Mucosa of descending colon (tissue), 3 donors: ENCODE measurements at places on chromosomes 11 and 22. TPM values are rescaled to one million over a fixed set of nuclear protein-coding genes. Genes with fewer than 3 reads are reported as not detected.

GRCh38 chr22:31728857-31729256 is 21.1 kb downstream of the PRR14L start:
- DNase-seq: no peak

- DNase-seq: no peak
Observed at GRCh38 chr11:64071849-64072248, 36.1 kb downstream of the FLRT1 start.

GRCh38 chr11:76628408-76628947 is 42.1 kb downstream of the LRRC32 start:
- DNase-seq: no peak

- DNase-seq: no peak
Observed at GRCh38 chr11:73213196-73214143, 4.6 kb upstream of the P2RY2 start.

DNA sequence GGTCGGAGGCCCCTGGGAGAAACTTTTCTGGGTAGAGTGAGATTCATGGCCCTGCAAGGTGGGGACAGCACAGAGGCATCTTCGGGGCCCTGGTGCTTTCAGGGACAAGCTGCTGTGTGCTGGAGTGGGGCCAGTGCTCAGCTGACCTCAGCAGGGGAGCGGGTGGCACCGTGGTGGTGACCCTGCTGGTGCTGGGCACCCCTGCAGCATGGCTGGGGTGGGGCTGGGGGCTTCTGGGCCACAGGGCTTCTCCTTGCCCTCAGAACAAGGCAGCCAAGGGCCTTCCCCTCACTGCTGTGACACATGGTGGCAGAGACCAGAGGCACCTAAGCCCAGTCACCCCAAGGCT is 24.9 kb upstream of the GNB1L start:
- peak; percentile 15 for DNase-seq

- DNase-seq: no peak
Observed at GRCh38 chr11:1156506-1157340, 1.0 kb upstream of the MUC5AC start.

DNA sequence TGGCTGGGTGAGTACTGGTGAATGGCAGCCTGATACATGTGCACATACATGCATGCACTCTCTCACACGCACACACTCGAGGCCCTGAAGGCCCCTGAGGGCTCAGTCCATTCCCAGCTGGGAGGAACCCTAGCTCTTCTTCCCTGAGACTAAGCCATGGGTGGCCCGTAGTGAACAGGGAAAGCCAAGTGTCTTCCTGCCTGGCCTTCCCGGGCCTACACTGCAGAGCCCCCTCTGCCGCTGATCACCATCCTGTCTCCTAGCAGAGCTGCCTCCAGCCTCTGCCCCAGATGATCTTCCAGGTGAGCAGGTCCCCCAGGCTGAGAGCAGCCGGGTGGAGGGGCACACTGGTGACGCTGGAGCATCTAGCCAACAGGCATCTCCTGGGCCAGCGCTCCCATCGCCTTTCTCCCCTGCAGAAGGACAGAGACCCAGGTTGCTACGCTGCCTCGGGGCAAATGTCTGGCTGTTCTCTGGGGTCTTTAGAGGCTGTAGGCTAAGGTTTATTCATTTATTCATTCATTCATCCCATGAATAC is 57.3 kb downstream of the CD82 start:
- DNase-seq: no peak

DNA sequence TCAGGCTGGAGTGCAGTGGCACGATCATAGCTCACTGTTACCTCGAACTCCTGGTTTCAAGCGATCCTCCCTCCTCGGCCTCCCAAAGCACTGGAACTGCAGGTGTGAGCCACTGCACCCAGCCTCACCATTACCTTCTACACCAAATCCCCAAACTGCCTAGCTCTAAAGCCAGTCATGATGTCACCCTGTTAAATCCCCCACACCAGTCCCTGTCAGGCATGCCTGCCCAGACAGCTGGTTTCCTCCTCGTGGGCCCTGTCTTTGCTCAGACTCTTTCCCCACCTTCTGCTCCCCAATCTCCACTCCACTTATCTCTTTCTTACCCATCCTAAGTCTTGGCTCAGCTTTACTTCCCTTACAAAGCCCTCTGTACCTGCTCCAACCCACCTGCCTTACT is 12.5 kb upstream of the EXPH5 start:
- DNase-seq: no peak

- DNase-seq: no peak
Observed at GRCh38 chr11:112302226-112302868, 41.7 kb upstream of the PLET1 start.

DNA sequence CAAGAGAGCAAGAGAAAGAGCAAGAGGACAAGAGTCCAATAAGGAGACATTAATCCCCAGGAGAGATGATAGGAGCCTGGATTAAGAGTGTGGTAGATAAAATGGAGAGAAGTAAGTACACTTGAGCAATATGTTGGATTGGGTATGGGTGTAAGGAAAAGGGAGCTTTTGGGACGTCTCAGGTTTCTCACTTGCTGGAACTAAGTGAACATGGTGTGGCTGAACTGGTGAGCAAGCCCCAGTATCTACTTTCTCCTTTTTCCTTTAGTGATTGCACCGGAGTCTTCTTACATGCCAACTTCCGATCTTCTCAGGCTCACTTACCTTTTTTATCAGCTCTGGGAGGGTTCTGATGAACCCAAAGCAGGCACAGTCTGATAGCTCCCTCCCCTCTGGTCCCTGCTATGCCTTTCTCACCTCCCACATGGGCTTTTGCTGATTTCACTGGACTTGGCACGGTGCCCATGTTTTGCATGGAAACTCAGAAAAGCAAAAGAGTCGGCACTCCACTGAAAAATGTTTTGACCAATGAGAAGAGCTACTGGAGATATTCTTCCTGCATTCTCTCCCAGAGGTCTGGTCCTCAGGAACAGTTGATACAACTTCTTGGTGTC is 14.5 kb upstream of the APLNR start:
- DNase-seq: no peak

- no peak for DNase-seq
Observed at GRCh38 chr11:66861774-66862558, 5.1 kb downstream of the LRFN4 start.

GRCh38 chr11:35295751-35296150 is 123.6 kb downstream of the SLC1A2 start:
- no peak for DNase-seq

DNA sequence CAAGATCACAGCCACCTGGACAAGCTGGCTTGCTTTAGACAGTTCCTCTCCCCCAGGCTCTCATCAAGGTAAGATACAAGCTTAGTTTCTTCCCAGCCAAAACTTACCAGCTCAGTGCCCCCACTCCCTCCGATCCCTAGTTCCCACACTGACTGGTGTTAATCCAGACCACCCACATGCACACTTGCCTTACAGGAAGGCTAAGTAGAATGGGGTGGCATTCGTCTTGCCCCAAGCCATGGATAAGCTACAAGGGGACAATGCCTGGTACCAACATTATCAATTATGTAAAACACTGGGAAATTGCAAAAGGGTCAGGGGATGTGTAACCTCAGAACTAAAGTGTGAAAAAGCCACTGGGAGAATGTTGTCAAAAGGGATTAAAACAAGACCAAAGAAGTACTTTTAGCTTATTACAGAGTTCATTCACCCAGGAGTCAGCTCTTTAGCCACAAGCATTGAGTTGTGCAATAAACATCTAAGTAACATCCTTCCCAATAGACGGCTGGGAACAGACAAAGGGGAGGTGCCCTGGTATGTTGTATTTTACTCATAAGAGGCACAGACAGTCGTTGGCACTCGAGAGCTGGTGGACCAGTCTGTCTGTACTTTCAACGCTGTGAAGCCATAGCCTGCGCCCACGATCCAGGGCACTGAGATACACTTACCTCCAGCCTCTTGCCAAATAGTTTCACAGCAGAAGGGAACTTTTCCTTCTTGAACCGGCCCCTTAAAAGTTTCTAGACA is 1.1 kb downstream of the DHCR7 start:
- DNase-seq: peak; percentile 42

- peak; percentile 58 for DNase-seq
Observed at GRCh38 chr22:39446239-39446721, 10.5 kb upstream of the MGAT3 start.

GRCh38 chr11:113241636-113242054 is 72.7 kb upstream of the TTC12 start:
- DNase-seq: no peak

GRCh38 chr11:46917762-46918082 is 628 bp downstream of the LRP4 start:
- no peak for DNase-seq

- peak; percentile 0 for DNase-seq
Observed at GRCh38 chr22:35113341-35113740, 47.4 kb downstream of the ISX start.

- DNase-seq: no peak
Observed at GRCh38 chr11:72236774-72237111, 7.2 kb downstream of the PHOX2A start.

DNA sequence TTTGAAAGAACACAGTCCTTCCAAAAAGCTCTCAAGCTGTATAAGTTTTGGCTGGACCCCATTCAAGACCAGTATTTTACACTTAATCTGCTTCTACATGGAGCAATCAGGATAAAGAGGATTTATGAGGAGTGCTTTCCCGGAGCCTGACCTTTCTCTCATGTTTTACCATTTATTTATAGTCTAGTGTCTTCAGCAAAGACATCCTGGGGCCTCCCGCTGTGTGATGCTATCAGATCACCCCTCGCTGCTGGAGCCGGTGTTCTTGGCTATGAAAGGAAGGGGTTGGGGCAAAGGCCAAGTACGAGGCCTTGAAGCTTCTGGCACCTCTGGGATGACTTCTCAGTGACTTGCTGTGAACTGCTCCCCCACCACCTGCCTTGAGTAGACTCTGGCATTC is 189.6 kb downstream of the ADAMTS15 start:
- no peak for DNase-seq

DNA sequence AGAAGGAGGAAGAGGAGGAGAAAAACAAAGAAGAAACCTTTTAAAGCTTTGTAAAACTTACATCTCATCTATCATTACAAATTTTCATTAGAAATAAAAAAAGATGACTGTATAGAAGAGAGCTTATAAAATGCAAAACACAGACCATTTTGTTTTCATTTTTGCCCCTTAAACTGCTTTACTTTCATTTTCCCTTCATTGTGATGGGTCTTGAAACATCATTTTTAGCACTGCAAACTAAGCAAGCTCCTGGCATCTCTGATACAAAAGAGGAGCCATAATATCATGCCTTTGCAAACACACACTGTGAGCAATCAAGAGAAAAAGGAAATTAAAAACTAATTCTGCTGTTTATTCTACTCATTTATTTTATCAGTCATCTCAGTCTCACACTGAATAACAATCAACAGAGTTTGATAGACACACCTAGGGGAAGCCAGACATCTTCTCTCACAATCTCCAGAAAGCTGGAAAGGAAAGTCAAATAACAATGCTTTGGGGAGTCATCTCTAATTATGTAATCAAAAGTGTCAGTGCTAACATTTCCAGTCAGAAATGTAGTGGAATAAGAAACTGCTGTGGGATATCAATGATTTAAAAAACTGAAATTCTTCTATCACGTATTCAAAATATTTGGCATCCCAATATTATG is 467.7 kb upstream of the FAT3 start:
- DNase-seq: no peak

GRCh38 chr11:134346101-134346975 is 14.6 kb downstream of the GLB1L2 start:
- DNase-seq: peak; percentile 0

DNA sequence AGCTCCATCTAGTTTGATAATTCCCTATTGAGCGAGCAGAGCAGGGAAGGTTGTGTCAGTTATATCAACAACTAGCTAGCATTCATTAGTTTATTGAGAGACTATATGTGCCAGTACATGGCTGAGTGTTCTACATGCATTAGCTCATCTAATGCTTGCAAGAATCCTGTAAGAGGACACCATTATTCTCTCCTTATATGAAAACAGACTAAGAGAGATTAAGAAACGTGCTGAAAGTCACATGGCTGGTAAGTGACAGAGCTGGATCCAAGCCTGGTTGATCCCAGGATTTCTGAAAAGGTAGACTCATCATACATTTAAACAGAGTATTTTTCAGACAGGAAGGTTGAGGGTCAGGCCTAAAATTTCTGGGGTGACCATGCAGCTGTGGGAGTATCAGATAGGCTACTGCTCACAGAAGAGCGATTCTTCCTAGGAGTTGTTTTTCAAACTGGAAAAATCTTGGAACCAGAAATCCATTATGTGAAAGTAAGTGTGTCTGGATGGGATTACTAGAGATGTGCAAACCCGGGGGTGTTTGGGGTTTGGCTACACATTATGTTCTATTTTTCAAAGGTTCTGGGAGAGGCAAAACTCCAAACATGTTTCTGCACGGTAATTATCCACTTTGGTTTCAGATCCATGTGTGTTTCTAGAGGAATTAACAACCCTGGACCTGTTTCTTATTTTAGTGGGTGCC is 213.3 kb downstream of the FAM76B start:
- DNase-seq: no peak

- DNase-seq: no peak
Observed at GRCh38 chr11:30938810-30939209, 352.7 kb upstream of the MPPED2 start.

DNA sequence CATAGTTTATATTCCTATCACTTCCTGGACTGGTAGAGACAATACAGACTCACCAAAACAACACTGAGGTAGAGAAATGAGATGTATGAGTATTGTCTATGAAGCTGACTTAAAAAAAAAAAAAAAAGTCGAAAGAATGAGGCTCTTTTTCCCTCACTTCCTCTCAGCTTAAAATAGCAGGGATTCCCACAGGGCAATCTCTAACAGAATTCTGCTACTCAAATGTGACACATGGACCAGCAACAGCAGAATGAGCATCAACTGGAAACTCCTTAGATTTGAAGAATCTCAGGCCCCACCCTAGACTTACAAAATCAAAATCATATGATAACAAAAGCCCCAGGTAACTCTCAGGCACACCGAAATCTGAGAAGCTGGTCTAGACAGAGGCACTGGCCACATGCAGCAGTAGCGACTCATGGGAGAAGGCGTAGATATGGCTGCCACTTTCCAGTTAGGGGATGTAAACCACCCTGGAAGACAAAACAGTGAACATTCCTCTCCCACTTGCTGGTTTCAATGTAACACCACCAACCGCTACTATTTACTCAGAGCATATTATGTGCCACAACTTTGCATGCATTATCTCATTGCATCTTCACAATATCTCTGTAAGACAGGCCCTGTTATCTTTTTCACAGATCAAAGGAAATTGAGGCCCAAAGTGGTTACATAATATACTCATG is 128.0 kb downstream of the RBFOX2 start:
- DNase-seq: no peak

DNA sequence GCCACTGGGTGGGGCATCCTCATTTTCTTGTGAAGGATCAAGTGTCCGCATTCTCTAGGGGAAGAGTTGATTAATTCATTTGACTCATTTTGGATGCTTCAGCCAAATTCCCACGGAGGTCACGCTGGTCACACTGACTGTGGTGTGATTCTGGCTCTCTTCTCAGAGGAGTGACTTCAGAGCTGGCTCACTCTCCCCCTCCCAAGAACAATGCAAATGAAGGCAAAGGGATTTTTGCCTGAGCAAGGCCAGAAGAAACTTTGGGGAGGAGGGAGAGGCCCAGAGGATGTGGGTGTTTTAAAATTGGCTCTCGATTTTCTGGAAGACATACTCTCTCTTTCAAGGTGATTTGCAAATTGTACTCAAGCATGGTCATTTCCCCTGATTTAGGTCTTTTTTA is 51.1 kb upstream of the LMO2 start:
- no peak for DNase-seq

GRCh38 chr11:134382830-134383229 is 29.2 kb downstream of the B3GAT1 start:
- DNase-seq: no peak

MS4A15 gene
- total RNA-seq: 0.38 TPM

OR2AG2 gene
- 0.14 TPM for total RNA-seq

SLN gene
- not detected for total RNA-seq

SOX6 gene
- 6.5 TPM for total RNA-seq

GTSE1 gene
- total RNA-seq: 1.6 TPM

DCDC1 gene
- total RNA-seq: not detected

TANGO2 gene
- 17.5 TPM for total RNA-seq

FGF19 gene
- not detected for total RNA-seq

RASD2 gene
- 34.0 TPM for total RNA-seq
